ENCODE measurements at places on chromosomes 11 and 22.

DNA sequence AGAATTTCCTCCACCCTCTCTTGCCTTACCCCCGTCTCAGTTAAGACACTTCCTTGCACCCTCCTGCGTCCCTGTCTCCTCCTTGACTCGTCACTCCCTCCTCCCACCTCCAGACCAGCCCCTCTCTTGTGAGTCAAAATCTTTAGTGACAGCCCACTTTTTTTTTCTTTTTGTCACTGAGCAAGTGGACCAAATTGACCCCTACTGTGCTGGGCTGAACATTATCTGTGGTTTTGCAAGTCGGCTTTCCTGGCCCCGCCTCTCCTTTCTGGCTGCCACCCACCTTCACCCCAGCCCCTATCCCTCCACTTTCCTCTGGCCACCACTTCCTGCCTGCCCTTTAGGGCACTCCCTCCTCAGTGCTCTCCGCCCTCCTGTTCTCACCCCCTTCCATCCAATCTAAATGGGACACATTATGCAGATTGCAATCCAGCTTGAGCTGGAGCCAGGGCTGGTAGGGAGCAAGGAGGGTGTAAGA is at the start of gene APLNR:
Gene APLNR, minus strand, starts transcription at position 47 of the 478 bp plus-strand sequence. CDS start 246 bp downstream, outside the sequence.
- no peak for DNase-seq

GRCh38 chr11:124085997-124086846 is 29.0 kb upstream of the VWA5A start:
- DNase-seq, result no peak

GRCh38 chr11:113519989-113520613 is 44.9 kb upstream of the DRD2 start:
- DNase-seq, result no peak

- no peak for DNase-seq
Measured at GRCh38 chr11:65353376-65353775, 1.2 kb upstream of the TIGD3 start.

GRCh38 chr11:59263225-59263894 is 50.6 kb upstream of the MPEG1 start:
- no peak for DNase-seq

DNA sequence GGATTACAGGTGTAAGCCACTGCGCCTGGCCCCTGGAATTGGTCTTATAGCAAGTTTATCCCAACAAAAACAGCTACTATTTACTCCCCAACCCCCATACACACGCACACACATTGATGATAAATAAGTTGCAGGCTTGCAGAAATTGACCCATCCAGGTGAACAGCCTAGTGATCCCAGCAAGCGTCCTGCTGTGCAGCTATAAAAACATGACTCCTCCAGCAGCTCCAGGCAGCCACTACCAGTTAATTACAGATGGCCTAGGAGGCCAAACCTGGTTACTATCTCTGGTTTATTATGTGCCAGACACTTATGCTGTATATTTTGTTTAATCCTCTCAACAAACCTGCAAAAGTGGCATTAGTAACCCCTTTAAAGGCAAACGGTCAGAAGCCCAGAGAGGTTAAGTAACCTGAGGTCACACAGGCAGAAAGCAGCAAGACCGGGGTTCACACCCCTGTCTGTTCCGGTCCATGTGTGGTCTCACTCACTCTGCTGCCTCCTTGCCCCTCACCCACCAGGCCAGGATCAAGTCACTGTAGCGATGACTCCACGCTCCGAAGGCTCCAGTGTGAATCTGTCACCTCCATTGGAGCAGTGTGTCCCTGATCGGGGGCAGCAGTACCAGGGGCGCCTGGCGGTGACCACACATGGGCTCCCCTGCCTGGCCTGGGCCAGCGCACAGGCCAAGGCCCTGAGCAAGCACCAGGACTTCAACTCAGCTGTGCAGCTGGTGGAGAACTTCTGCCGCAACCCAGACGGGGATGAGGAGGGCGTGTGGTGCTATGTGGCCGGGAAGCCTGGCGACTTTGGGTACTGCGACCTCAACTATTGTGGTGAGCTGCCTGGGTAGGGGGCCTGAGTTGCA is 6.6 kb downstream of the F2 start:
- DNase-seq, result no peak

DNA sequence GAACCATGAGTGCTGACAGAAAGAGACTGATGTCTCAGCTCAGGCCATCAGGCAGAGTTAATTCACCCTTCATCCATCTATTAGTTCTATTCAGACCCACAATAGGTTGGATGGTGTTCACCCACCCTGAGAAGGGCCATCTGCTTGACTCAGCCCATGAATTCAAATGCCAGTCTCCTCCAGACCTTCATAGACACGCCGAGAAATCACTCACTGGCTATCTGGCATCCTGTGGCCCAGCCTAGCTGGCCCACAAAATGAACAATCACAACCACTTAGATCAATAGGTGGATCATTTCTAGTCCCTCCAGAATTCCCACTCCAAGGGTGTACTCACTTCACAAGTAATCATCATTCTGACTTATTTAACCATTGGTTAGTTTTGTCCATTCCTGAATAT is 58.2 kb downstream of the MYEOV start:
- DNase-seq, result no peak

- no peak for DNase-seq
Measured at GRCh38 chr11:112612250-112612849, 348.9 kb upstream of the NCAM1 start.

- DNase-seq, result no peak
Measured at GRCh38 chr22:19644314-19645223, 69.7 kb upstream of the SEPTIN5 start.

DNA sequence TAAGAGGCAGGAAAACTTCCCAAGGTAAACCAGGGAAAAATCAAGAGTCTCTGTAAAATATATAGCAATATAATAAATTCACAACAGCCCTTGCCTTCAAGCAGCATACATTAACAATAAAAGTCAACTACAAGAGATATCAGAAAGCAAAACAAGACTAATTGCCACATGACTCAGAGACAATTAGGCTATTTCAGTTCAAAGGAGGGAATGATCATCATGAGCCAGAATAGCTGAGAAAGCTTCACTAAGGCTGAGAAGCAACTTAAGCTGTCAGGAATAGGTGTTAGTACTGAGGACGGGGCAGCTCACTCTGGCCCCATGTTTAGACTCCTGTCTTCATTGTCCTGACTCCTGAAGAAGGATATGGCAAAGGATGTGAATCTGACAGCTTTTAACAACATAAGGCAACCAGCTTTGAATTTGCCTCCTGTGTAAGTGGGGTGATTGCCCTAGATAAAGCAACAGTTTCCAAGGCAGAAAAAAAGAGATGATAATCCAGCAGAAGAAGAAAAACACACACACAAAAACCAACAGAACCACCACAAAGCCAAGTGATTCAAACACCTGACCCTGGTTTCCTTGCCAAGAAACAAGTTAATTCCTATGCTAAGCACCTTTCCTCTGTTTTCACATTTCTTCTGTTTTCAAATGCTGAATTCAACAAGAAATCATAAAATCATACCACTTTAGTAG is 60.8 kb downstream of the SIK3 start:
- no peak for DNase-seq

- no peak for DNase-seq
Measured at GRCh38 chr11:19592842-19593241, 119.8 kb upstream of the NAV2 start.

DNA sequence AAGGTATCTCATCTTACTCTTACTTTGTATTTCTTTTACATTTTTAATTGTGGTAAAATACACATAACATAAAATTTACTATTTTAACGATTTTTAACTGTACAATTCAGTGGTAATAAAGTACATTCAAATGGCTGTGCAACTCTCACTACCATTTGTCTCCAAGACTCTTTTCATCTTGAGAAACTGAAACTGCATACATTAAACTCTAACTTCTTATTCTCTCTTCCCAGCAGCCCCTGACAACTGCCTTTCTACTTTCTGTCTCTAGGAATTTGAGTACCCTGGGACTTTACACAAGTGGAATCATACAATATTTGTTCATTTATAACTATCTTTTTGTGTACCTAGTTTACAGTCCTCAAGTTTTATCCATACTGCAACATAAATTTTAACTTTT is 725.8 kb upstream of the KIRREL3 start:
- no peak for DNase-seq

All from germinal center (tissue), 1 donor.